ENCODE measurements at places on chromosomes 5 and 9.

DNA sequence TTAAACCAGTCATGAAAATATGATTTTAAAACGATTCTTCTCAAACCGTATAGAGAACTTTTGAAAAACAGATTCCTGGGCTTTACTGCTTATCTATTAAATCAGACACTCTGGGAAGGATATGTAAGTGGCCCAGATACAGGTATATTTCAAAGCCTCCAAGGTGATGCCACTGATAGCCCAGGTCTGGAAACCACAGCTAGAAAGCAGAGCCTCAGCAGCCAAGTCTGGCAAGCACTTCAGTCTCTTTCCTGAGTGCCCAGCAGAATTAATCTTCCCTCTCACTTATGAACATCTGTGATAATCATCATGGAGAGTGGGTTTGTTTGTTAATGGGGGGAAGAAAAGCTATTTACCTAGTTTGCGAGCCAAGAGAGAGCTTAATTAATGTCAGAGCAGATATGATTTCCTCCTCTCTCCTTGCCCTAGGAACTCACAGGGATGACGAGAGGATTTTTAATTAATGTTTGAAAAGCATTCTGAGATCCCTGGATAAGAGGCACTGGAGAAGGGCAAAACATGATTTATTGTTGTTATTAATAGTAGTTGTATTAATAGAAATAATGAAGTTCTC lies 368.4 kb downstream of the TLE1 start:
- no peak for DNase-seq

GRCh38 chr9:137534256-137535119 lies 15.7 kb downstream of the PNPLA7 start:
- DNase-seq: peak; percentile 59

DNA sequence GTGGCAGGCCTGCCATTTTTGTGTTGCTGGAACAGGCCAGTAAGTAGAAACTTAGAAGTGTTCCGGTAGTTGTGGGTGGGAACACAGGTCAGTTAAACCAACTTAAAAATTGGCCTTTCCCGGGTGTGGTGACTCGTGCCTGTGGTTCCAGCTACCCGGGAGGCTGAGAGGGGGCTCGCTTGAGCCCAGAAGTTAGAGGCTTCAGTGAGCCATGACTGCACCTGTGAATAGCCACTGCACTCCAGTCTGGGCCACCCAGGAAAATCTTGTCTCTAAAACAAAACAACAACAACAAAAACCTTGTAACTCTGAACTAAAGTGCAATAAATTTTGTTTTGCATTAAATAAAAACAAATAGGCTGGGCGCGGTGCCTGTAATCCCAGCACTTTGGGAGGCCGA lies 1.4 kb upstream of the NHP2 start:
- DNase-seq: peak; percentile 19

GRCh38 chr9:101738566-101739183 lies at the start of gene GRIN3A:
Gene GRIN3A, minus strand, starts transcription at chr9:101738647. Its CDS starts 668 bp downstream, at chr9:101737979.
- peak; percentile 2 for DNase-seq

DNA sequence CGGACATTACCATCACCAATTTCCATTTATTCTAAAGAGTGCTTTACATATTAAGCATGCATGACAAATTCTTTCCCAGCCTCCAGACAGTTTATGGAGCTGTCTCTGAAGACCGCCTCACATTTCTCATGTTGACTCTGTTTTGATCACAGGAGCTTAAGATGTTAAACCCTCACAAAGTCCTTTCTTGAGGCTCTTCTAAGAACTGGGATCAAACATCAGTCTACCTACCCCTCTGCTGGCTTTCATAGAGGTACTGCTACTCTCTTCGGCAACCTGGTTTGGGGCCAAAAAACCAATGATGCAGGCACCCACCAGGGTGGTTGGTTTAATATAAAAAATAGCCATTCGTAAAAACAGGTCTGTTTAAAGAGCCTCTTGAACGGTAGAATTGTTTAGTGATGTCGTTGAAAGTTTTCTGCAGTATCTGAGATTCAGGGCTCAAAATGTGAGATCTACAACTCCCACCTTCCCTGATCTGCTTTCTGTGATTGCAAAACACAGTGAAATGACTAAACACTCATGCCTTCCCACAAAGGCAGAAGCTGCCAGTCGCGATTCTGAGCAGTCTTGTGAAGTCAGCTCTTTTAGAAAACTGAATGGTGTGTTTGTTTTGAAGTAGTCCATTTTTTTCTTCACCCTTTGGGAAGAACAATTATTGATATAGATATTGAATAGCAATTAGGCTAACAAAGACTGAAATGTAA lies 3.5 kb downstream of the RXFP3 start:
- DNase-seq: no peak

GRCh38 chr9:130268521-130269211 lies 3.1 kb downstream of the HMCN2 start:
- DNase-seq: no peak

DNA sequence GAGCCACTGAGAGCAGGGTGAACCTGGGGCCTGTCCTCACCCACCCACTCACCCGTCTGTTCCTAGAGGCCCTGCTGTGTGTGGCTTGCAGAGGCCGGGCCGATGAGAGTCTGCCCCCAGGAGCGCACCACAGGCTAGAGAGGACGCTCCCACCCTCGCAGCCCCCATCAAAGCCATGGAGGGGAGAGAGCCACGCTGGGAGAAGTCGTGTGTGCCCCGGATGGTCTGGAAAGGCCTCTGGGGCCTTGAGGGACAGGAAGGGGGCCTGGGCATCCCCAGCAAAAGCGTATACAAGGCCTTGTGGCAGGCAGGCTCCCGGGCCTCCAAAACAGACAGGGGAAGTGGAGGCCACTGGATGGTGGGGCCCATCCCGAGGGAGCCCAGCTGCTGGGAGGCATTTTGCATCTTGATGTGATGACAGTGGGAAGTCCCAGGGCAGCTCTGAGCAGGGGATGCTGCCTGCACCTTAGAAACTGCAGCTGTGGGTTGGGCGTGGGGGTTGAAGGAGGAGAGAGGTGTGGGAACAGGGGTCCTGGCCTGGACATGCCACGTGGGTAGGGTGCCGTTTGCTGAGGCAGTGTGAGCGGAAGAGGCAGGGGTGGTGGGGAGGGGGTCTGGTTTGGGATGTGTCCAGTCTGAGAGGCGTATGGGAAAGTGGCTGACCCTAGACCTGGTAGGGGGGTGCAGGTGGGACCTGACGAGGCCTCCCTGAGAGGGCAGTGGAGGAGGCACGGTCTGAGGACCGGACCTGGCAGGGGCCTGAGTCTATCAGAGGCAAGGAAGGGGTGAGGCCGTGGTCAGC lies 43.0 kb upstream of the NOTCH1 start:
- DNase-seq: no peak

GRCh38 chr5:115656404-115656803 lies 30.6 kb upstream of the TMED7 start:
- no peak for DNase-seq

- no peak for DNase-seq
Observed at GRCh38 chr5:113357696-113358476, 76.9 kb downstream of the TSSK1B start.

DNA sequence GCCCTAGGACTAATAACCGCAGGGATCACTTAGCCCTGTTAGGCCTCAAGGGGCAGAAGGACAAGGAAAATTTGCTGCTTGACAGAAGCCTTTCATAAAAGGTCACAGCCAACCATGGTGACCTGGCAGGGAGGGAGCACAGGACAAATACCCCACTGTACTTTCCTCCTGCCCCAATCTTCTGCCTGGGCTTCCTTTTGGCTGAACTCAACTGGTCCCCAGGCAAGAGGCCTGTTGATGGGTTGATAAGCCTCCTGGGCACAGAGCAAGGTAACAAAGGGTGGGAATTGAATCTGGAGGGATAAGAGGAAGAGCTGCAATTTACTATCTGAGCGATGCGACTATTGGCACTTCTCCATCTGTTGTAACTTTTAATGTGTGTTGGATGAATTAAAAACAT lies 392.9 kb downstream of the RASEF start:
- DNase-seq: no peak

- peak; percentile 20 for DNase-seq
Observed at GRCh38 chr5:54311176-54311677, 854 bp upstream of the ARL15 start.

DNA sequence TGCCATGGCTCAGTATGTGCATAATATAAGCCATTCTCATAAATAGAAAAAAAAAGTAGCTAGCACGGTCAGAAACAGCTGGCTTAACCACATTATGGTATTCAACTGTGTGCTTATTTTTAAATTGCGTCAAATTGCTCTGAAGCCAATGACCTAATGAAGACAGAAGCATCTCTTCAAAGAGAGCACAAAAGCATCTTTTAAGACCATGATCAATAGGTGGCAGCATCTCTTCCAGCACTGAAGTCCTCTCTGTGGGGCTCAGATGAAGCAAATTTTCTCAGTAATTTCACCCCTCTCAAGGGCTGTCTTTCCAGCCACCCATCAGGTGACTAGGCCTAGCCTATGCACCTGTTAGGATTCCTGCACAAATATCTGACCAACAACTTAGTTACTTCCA lies 251.4 kb downstream of the GLIS3 start:
- peak; percentile 59 for DNase-seq

GRCh38 chr5:66896171-66896570 lies 300.0 kb downstream of the MAST4 start:
- DNase-seq: no peak

- no peak for DNase-seq
Observed at GRCh38 chr5:108168915-108169314, 213.0 kb downstream of the FBXL17 start.

DNA sequence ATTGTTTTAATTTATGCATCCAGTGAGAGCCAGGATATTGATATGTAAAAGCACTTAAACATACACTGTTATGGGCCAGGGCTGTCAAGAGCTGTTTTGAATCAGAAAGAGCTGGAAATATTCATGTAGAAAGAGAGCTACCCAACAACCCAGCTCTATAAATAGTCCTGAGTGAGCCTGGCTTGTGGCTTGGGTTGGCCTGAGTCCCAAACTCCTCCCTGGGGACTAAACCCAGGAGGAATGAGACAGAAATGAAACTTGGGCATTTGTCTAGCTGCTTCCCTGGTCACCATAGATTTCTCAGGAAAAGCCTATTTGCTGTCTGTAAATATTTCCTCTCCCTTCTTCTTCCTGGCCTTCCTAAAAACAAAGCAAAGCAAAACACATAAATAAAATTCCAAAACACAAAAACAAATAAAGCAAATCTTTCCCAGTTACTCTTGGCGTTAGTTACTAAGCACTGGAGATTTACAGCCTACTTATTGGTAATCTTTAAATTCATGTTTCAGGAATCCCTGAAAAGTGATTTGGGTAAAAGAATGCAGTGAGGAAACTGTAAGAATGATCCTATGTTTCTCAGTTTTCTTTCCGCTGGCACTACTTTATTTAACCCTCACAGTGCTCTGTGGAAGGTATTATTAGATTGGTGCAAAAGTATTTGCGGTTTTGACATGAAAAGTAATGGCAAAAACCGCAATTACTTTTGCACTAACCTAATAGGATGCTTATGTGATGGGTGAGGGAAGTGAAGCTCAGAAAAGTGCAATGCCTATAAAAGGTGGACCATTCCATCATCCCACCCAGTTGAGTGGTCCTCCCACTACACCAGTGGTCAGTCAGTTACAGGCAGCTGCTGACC lies 111.8 kb downstream of the CARTPT start:
- DNase-seq: peak; percentile 31

DNA sequence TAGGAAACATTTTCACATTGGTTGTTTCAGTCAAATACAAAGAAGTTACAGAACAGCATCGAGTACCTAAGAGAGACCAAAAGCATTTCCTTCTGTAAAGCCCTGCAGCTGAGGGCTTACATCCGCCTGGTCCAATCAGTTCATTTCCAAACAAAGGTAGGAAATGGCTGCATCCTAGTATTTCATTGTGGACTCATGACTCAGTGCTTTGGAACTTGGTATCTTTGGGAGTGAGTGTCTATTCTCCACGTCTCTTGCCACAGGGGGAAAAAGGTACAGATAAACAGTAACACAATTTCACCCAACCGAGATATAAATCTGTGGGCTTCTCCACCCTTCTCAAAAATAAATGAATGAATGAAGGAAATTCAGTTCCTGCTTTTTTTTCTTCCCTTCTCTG lies 75.4 kb downstream of the NFIB start:
- peak; percentile 81 for DNase-seq

DNA sequence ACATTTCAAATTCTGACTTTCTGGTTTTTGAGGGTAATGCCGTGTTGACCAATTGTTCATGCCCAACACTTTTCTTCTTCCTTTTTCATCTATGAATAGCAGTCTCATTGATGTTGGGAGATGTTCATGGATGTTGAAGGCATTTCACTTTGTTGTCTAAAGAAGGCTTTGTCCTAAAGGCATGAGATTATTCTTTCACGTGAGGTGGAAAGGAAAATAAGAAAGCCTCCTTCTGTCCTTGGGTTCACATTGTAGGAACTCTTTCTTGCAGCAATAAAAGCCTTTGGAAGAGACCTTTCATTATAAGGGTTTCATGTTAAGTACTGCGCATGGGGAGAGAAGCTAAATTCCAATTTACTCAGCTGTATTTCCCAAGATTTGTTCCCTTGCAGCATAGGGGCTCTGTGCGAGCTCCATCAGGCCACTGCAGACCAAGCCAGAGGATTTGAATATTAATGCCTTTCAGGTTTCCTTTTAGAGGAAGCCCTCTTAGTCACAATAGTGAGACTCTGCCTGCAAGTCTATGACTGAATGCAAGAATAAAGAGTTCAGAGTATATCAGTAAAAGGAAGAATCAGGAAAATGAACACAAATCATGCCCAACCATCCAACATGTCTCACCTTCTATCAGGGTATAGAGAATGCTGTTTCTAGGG lies 274.6 kb downstream of the TMEM38B start:
- DNase-seq: no peak

GRCh38 chr9:36463467-36463866 lies 63.4 kb upstream of the RNF38 start:
- DNase-seq: no peak

DNA sequence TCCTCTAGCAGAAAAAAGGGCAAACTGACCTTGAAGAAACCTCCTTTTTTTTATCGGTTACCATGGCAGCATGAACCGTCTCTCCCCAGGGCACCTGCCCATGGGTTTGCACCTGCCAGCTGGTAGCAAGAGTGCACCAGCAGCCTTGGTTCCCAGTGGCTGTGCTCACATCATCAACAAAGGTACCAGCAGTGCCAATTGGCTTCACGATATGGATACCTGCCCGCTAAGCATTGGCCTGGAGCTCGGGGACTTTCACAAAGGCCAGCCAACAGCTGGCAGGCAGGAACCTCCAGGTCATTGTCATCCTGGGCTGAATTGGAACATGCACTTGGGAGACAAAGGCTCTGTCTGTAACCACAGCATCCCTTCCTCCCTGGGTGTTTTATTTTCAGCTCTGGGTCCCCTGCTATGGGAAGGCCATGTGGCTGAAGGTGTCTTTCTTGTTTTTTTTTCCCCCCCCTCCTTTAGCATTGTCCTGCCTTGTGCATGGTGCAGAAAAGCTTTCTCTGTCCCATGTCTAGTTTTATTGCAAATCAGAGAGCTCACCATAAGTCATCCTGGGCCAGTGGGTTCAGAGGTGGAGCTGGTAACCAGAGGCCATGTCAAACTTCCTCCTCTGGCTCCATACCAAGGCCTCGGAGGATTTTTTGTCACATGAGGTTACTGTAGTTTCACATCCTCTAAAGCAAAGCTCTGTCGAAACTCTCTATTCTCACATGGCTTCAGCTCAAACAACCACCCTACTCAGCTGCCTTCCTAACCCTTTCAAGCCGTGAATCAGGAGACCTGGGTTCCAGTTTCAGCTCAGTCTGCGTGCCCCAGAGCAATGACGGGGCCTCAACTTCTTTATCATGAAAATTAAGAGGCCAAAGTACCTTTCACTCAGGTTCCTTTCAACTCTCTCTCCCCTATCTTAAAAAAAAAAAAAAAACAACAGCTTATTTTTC lies 145.5 kb upstream of the MAP3K1 start:
- no peak for DNase-seq

- no peak for DNase-seq
Observed at GRCh38 chr9:77763566-77763965, 115.4 kb upstream of the GNA14 start.
